ENCODE measurements at places on chromosomes 7 and 10.

GRCh38 chr10:121325490-121326231 lies 272.6 kb downstream of the FGFR2 start:
- no peak for DNase-seq

DNA sequence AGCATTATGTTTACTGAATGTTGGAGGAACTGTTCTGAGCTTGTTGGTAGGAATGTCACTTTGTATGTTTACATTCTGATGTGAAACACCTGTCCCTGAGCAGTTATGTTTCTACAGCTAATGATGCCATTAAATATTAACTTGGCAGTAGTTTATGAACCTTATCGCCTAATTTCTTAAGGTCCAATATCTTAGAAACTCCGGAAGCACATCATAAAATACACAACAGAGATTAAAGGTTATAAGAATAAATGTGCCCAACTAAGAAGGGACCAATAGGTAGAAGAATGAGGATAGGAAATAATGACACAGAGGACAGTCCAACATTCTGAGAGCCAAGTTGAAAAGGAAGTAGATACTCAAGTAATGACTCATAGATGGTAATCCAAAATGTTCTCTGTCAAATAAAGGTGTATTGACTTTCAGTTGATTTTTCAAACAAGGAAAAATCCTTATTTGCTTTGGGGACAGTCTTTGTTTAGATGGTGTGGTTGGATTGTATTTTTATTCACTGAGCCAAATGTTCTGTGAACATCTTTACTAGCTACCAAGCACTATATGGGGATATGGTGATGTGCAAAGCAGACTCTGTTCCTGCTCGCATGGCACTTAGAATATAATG lies 31.9 kb downstream of the LCOR start:
- DNase-seq = peak; percentile 31

GRCh38 chr7:155483868-155484325 lies 26.0 kb downstream of the EN2 start:
- DNase-seq = no peak

GRCh38 chr10:124524991-124525653 lies 63.5 kb downstream of the LHPP start:
- no peak for DNase-seq

- peak; percentile 34 for DNase-seq
Measured at GRCh38 chr10:122854648-122855047, 9.0 kb upstream of the CUZD1 start.

DNA sequence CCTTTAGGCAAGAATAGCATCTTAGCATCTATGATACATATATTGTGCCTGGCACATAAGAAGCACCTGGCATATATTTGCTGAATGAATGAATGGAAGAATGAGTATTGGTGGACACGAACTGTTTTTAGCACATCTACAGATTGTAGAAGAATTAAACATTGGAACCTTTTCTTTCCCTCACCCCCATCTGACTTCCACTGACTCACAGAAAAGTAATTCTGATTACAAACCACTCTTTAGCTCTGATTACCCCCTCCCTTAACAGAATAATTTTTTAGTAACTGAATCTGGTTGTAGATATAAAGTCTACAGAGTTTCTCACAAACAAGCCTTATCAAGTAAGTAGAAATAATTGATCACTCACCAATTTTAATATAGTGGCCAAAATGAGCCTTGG lies 31.9 kb downstream of the SLC26A4 start:
- DNase-seq = peak; percentile 15

GRCh38 chr7:55052741-55053427 lies 34.1 kb downstream of the EGFR start:
- DNase-seq = peak; percentile 51

DNA sequence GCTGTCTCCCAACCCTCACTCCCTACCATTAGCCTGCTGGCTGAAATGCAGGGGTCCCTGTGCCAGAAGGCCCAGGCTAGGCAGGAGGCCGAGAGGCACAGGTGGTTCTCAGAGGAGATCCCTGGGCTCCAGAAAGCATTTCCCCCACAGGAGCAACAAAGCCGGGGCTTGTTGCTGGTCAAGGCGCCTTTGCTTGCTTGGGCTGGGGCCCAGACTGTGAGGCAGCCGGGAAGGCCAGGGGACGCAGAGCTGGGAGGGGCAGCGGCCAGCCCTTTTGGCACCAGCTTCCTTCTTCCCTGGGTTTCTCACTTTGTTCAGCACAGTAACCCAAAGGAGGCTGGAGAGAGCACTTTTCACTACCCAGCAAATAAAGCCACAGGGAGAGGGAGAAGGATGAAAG lies 48.6 kb downstream of the FBXW4 start:
- no peak for DNase-seq

GRCh38 chr7:112873831-112874553 lies 83.8 kb upstream of the TMEM168 start:
- no peak for DNase-seq

Measured in adipocyte (in vitro differentiated cells).